Colonic mucosa (tissue), 4 donors: ENCODE measurements at places on chromosomes 1 and 21.
A peak's percentile ranks its signal among the peaks of the same experiment; 100 is the strongest.

DNA sequence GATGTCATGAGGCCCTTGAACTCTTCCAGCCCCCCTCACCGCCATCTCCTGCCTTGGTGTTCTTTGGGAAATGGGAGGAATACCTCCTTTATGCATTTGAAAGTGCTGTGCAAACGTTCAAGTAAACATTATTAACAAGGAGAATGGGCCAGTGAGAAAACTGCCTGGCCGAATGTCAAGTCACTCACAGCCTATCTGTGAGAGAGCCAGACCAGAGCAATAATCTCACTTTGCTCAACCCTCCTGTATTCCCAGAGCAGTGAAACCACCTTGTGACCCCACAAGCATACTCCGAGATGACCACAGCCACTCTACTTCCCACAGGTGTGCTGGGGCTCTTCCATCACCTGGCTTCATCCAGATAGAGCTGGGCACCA is 5.2 kb downstream of the TAL1 start:
- no peak for DNase-seq

- no peak for DNase-seq
These were observed 165.5 kb upstream of the NFIA start for GRCh38 chr1:60916906-60917305.

DNA sequence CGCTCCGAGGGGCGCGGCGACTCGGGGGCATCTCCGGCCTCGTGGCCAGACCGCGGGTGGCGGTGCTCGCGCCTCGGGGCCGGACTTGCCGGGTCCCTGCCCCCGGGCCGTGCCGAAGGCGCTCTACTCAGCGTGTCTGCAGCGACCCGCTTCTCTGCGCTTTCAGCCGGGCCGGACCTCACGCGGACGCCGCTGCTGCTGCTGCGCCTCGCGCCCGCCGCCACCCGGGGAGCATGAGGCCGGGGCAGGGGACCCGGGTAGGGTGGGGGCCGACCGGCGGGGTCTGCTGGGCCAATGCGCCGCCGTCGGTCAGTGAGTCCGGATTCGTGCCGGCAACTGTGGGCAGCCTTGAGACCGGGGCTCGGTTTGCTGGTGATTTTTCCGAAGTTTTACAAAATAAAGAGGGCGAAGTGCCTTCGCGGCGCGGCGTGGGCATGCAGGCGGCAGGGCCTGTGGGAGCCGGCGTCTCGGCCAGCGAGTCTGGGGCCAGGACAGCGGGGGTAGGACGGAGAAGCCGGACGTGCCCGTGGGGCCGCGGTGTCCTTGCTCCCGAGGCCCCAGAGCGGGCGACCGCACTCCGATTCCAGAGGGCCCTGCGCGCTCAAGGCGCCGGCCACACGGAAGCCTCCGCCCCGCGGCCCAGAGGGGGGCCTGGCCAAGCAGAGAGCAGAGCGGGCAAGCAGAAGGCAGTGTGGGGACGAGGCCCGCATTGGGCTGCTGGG is 749 bp downstream of the FAM163A start:
- DNase-seq = no peak

DNA sequence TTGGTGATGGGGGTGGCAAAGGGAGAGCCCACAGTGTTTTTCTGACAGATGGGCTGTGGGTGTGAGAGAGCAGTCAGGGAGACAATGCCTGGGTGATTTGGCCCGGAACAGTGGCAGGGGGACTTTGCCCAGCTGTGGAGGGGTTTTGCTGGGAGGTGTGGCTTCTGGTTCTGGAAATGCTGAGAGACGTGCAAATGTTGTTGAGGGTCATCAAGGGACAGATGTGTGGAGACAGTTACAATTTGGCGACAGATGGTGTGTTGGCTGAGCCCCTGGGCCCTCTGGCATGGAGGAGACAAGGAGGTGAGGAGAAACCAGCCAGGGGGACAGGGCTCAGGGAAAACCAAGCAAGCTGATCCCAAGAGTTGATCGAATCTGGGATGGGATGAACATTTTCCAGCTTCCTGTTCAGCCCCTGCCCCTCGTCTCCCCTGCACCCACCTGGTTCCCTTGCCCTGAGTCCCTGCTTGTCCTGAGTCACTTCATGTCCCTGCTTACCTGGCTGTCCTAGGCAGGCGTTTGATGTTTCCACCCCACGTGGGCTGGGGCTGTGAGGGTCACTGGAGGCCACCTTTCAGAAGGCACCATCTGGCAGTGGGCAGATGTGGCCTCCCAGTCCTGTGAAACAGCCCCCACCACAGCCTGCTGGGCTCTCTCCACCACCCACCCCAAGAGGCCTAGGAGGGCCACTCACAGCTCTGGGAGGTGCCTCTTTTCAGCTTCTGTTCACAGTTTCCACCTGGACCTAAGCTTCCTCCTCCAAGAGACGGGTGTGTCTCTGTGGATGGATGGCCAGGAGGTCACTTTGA is 15.8 kb upstream of the ZNF678 start:
- DNase-seq = peak; percentile 47

DNA sequence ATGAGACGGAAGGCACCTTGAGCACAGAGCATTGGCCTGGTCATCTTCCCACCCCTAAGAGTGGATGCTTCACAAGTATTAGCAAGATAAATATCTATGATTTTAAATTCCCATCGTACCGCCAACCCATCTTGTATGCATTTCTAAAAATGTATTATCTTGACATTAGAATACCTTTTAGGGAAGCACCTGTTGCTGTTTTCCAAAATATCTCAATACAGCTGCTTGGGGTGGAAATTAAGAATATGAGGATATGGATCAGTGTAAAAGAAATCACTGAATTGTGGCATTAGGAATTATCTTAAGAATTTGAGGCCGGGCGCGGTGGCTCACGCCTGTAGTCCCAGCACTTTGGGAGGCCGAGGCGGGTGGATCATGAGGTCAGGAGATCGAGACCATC is 166.3 kb downstream of the ETS2 start:
- no peak for DNase-seq

DNA sequence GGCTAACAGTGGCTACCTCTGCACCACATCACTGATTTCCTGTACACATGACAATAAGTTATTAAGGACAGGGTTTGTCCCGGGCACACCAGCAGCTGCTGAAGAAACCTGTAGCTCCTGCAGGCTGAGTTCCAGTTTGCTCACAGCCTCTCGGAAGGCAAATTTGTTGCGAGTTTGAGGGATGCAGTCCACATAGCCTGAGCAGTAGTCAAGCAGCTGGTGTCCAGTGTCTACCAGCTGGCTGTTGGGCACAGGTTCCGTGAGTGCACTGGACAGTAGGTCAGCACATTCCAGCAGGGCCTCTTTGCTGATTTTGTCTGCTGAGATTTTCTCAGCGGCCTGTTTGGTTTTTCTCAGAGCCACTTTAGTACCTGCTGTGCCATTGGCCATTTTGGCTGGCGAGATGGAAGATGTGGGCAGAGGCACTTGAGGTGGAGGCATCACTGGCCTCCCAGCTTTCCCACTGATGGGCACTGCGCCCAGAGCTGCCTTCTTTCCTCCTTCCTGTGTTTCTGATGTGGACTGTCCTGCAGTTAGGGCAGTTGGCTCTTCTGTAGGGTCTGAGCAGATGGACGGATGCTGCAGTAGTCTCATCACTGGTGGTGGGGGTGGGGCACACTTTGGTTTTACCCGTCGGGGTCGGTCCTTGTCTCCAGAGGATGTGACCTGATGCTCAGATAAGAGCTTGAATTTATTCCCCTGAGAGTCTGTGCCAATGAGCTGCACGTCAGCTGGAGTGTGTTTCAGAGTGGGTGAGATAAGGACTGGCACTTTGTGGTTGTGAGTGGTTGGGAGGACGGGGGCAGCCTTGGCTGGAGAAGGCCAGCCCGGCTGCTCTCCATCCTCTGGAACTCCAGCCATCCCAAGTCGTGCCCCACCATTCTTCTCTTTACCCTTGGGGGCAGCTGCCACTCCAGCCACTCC is 26.1 kb downstream of the TOR3A start:
- DNase-seq = no peak

GRCh38 chr1:31069392-31069791 is 3.9 kb upstream of the PUM1 start:
- no peak for DNase-seq

- no peak for DNase-seq
These were observed 77.1 kb upstream of the HOOK1 start for GRCh38 chr1:59737638-59738037.

DNA sequence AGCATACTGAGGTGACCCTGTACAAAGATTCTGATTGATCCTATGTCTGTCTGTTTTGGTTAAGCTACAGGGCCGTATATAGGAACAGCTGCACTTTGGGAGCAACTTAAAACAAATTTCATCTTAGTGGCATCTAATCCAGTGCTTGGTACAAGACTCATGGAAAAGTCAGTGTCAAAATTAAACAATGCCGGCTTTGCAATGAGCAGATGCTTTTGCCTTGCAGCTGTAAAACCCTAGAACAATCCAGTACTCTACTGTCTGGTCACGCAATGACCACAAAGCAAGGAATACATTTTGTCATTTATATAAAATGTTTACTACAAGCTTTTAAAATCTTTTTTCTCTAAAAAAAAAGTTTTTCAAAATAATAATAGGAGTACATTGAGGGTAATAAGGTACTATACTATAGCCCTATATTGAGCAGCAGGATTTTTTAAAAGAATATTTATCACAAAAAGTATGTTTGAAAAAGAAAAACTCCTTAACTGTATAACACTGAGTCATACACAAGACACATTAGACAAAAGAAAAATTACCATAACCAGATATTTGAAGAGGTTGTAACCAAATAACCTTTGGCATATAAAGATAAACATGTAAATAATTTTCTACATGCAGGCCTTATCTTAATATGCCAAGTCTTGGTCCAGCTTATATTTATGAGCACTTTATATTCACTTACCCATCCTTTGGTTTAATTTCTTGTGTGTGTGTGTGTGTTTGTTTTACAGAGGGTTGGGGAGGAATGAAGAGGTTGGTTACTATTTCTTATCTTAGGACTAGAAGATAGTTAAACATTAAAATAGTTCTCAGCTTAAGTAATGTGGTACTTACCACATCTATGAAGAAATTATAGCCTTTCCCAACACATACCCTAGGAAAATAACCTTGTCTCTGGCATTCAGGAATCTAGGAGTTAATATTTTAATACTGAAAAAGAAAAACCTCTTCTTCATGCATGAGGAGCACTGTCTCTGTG is 262.3 kb downstream of the FAF1 start:
- DNase-seq = no peak

DNA sequence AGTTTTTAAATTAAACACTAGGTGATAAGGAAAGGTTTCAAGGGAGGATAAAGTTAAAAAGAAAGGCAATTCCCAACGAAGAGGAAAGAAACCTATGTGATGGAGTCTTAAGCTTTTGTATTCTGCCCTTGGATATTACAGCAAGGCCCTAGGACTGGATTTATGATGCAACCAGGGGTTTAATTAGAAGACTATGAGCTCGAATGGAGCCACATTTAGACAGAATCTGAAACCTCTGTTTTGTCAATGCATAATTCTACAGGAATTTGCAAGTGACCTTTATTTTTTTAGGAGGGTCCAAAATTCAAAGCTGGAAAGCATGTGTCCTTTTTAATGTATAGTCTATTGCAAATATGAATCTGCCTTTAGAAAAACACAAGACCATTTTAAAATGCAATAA is 37.9 kb downstream of the TGFB2 start:
- DNase-seq = no peak

DNA sequence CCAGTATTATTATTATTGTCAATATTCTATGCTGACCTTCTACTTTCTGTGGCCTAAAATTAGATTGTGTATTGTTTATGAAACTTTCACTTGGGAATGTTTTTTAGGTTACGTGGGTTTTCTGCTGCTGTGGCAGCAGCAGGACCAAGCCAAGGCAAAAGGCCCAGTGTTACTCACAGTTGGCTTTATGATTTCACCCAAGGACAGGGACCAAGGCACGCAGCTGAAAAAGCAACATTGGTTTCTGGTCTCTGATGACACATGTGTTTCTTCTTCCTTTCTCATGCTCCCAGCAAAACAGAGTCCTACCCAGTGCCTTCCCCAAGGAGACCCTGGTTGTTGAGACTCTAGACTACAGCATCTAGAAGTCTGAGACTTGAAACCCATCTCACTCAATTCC is 413.7 kb downstream of the SETD4 start:
- no peak for DNase-seq

DNA sequence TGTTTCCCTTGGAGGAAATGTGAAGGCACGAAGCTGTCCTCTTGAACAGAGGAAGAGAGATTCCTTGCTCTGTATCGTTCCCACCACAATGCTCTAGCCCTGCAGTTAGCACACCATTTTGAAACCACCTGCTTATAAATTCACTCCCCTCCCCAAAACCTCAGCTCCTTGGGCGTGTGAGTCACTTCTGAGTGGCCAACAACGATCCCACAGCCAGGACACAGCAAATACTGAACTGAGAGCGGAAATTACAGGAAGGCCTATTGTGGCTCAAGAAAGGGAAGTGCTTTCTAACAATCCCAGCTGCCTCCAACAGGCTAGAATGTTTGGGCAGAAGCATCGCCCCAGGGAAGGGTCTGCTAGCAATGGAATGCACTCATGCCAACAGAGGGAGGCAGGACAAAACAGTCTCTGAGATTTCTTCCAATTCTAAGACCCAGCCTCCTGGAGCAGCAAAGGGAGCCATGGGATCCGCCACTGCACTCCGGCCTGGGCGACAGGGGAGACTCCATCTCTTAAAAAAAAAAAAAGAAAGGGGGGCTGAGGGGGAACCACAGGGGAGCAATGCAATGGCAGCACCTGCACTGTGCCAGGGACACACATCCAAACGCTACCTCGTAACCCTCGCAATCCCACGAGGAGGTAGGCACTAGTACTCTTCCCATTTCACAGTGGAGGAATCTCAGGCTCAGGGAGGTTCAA is 1.9 kb downstream of the TMEM53 start:
- no peak for DNase-seq

GRCh38 chr1:192225703-192226102 is 67.4 kb downstream of the RGS18 start:
- no peak for DNase-seq

- DNase-seq = no peak
These were observed 26.9 kb downstream of the ZBTB21 start for GRCh38 chr21:41983229-41983628.

DNA sequence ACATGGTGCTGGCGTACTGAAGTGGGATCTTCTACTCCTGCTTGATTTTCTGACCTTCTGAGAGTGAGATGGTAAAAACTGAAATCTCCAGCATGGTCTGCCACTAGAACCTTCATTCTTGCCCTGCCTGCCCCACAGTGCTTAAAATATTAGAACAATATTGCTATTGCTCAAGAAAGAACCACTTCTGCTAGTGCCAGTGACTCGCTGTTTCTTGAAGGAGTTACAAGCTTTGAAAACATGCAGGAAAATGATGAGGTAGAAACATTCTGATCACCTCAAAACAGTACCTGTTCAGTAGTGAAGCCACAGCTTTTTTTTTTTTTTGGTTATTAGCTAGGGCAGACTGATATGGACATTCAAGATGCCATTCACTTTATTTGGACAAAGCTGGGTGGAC is 95.3 kb downstream of the BACH1 start:
- no peak for DNase-seq

DNA sequence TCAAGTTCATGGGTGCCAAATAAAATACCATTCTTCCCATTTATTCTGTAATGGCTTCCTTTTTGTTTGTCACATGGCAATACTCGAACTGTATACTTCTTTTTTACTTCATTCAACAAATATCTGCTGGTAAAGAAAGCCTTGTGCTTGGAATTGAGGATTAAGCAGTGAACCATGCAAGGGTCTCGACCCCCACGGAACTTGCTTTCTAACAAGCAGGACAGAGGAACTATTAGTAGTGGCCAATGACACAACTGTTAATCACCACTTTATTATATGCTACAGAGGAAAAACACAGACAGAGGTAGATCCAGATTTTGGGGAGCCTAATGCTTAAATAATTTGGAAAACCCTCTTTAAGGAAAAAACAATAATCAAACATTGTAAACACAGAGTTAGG is 542.2 kb downstream of the DPYD start:
- DNase-seq = no peak
